Foreskin keratinocyte (primary cell): ENCODE measurements at places on chromosomes 1 and 21. TPM values are rescaled to one million over a fixed set of nuclear protein-coding genes. Genes with fewer than 3 reads are reported as not detected.

DNA sequence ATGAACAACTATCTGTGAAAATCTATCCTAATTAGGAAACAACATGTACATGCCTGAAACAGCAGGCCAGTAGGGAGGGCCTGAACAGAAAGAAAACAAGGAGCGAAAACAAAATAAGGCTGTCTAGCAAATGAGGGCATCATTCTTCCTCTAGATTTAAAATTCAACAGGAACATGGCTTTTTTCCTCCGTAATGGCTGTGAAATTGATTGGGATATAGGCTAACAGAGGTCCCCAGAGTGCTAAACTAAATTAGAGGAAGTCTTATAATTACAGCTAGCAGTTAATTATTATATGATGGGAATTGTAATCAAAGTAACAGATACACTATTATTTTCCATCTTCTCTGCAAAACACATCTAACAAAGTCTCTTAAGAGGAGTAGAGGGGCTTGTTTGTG, 51.7 kb upstream of the TIAM1 start:
- no peak for DNase-seq

DNA sequence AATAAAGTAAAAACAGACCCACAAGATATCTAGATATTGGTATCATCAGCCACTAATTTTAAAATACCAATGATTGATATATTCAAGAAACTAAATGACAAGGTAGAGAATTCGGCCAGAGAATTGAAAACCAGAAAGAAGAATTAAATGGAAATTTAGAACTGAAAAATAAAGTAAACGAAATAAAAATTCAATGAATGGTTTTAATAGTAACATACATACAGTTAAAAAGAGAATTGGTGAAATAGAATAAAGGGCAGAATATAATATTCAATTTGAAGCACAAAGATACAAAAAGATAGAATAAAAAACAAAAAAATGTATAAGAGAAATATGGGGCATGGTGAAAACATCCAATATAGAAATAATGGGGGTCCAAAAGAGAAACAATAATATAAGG, 64.0 kb upstream of the GUCA2B start:
- DNase-seq: no peak

- no peak for DNase-seq
Observed at GRCh38 chr1:29260531-29260930, 24.2 kb downstream of the PTPRU start.

The GSTM1 gene
- 17.9 and 19.5 TPM in 2 replicates for total RNA-seq

GRCh38 chr1:171610385-171610784, 11.7 kb upstream of the MYOCOS start:
- DNase-seq: peak; percentile 13

- DNase-seq: no peak
Observed at GRCh38 chr21:31874812-31875212, 2.0 kb downstream of the HUNK start.

The WLS gene
- total RNA-seq: 70.4 and 71.0 TPM in 2 replicates

DNA sequence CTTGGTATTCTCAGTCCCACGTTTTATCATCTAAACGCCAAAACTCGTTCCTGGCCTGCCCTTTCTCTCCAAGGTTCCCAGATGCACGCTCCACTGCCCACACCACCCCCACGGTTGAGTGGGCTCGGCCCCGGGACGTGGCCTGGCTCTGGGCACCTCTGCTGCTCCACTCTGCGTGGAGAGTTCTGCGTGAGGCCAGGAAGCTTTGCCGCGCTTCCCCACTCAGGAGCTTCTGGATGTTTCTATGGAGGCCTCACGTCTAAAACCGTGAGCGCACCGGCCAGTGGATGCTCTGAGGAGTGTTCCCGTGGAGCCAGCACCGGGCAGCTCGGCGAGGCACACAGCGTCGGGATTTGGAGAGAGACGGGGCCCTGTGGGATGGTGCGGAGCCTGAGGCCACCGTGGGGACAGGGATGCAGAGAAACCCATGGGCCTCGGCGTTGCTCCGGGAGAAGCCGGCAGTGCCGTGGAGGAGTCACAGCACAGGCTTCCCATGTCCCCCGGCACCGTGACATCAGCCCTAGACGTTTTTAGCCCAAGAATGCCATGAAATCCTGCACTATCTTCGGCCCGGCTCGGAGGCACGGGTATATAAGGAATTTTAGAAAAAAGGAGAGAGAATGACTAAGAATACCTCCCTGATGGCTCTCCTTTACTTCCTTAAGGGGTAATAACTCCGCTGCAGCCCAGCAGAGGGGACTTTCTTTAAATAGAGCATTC, 125.9 kb downstream of the PRDM16 start:
- DNase-seq: no peak

- DNase-seq: no peak
Observed at GRCh38 chr1:78855258-78855657, 151.3 kb downstream of the ADGRL4 start.

DNA sequence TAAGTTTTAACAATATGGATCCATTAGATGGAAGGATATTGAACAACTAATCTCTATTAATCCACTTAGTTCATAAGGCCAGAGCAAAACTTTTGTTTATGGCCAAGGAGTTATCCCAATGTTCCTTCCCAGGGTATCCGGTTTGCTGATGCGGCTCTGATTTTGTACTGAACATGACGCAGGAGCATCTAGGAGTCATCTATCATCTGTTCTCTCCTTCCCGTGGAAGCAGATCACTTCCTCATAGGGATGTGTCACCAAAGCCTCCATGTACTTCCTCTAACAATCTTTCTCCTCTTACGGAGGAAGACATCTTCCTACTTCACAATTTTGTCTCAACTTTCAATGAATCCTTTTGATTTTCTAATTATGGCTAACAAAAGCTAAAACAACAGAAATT, 206.6 kb downstream of the APP start:
- no peak for DNase-seq

- DNase-seq: no peak
Observed at GRCh38 chr1:53987880-53988279, 30.1 kb downstream of the LDLRAD1 start.

DNA sequence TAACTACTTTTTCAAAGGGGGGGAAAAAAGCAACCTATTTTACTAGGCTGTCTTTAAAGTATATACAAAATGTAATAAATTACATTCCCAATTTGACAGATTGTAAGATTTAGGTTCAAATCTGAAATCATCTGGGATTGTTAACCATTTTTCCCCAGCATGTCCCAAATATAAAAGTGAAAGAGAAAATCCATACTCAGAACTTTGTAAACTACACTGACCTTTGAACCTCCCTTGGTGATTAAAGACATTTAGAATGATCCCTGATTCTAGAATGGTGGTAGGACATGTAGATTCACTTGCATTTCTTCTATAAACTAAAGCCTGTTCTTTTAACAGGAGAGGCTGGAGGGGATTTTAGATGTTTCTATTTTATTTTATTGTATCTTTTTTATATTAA, 39.0 kb downstream of the KLHL20 start:
- no peak for DNase-seq
